ENCODE measurements at places on chromosomes 3 and 15. TPM values are rescaled to one million over a fixed set of nuclear protein-coding genes. Genes with fewer than 3 reads are reported as not detected.

SCG5 gene
- 2.5 TPM for total RNA-seq

CRABP1 gene
- total RNA-seq = 1.8 TPM

KBTBD13 gene
- total RNA-seq = not detected

WNT5A gene
- total RNA-seq = 0.87 TPM

GRK7 gene
- not detected for total RNA-seq

CAMK2N2 gene
- total RNA-seq = 1.3 TPM

PLA2G4D gene
- not detected for total RNA-seq

CASR gene
- not detected for total RNA-seq

ERICH6 gene
- total RNA-seq = not detected

CIB1 gene
- total RNA-seq = 234 TPM

SNTN gene
- total RNA-seq = not detected

CD80 gene
- total RNA-seq = not detected

STOML1 gene
- 12.3 TPM for total RNA-seq

PLEKHO2 gene
- total RNA-seq = 5.5 TPM

Data from A549 treated with RU486 at 1 μM for 4 hours (cell line).